ENCODE measurements at places on chromosomes 4 and X. TPM values are rescaled to one million over a fixed set of nuclear protein-coding genes. Genes with fewer than 3 reads are reported as not detected.
A peak's percentile ranks its signal among the peaks of the same experiment; 100 is the strongest.

- DNase-seq, result peak; percentile 86
- no peaks in the 10 kb centered on the region for H3K27me3 ChIP-seq
- H3K4me3 ChIP-seq, result peak overlapping the region; percentile 92
- H3K36me3 ChIP-seq, result peaks cover 5% of the 10 kb centered on the region
- peak overlapping the region; percentile 92 for H3K27ac ChIP-seq
- H3K4me1 ChIP-seq, result peaks cover 56% of the 10 kb centered on the region
Measured at GRCh38 chr4:169269916-169270809, 593 bp downstream of the SH3RF1 start.

DNA sequence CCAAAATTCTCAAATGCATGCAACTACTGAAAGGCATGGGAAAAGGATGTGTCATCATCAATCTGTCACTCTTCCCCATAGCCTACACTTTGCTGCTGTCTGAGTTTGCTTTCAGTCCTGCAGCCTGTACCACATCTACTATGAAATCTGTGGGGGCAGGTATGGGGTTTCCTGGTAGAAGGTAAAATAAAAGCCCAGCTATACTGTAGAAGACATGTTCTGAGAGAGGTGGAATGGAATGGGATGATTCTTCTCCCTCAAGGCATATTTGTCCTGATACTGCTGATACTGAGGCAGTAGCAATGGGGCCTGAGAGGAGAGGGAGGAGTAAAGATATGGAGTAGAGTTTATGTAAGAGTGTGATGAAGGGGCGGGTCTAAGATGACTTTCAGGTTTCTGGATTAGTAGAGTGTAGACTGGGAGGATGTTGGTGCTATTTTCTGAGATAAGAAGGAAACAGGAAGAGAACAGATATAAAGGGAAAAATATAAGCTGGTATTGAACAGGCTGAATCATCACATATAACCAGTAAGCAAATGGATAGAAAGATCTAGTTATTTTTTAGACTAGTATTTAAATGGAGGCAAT, 38.7 kb upstream of the GYPA start:
- no peaks in the 10 kb centered on the region for H3K36me3 ChIP-seq
- DNase-seq, result no peak
- H3K27me3 ChIP-seq, result no peaks in the 10 kb centered on the region

Gene SORCS2
- 6.7 TPM for total RNA-seq

DNA sequence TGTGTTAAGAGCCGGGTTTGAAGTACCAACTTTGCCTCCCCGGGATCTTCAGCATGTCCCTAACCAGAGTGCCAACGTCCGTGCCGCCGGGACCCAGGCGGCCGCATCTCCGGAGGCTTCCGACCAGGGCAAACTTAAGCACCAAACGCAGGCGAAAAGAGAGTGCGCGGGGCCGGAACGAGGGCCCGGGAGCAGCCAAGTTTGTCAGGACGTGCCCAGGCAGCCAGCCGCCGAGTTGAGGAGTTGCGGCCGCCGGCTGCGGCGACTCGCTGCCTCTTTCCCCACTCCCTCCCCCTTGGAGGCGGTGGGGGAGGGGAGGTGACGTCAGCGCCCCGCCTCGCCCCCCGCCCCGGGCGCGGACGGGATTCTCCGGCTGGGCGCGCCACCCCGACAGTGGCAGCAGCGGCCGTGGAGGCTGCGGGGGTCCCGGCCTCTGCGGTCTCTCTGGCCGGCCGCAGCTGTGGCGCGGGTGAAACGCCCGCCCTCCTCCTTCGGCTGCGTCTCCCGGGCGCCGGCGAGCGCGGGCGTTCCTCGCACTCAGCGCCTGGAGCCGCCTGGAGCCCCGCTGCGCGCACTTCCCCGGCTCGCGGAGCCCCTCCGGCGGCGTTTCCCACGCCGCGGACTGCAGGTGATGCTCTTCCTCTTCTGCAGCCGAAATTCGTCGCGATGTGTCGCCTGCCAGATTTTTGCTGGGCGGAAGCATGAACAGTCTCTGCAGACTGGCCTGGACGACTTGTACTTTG, 2.9 kb upstream of the FAT1 start:
- no peaks in the 10 kb centered on the region for H3K27me3 ChIP-seq
- H3K4me3 ChIP-seq, result peak overlapping the region; percentile 96
- H3K4me1 ChIP-seq, result peaks cover 40% of the 10 kb centered on the region
- DNase-seq, result peak; percentile 94

DNA sequence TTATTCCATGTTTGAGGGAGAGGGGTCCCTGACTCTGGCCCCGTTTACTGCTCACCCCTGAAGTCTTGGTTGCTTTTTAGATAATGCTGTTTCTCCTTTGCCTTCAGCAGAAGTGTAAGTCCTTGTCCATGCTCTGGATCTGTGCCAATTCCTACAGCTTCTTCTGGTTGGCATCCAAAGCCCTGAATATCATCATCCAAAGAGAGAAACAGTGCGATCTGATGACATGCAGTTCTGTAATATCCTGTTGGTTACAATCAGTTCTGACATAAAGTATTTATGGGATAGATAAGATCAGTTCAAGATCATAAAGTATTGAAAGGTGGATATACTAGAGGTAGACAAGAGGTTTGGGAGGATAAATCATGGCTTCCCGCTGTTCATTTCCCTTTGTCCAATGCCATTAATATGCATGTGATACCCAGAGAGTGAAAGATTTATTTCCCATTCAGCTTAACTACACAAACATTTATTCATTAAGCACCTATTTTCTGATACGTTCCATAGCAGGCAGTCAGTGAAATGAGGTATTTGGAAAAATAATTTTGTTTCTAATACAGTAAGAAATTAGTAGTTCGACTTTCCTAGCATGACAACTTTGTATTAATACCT, 53.2 kb upstream of the TMEM150C start:
- no peak overlapping the region for H3K27ac ChIP-seq
- no peaks in the 10 kb centered on the region for H3K27me3 ChIP-seq
- no peak overlapping the region for H3K4me3 ChIP-seq
- H3K4me1 ChIP-seq, result no peaks in the 10 kb centered on the region

DNA sequence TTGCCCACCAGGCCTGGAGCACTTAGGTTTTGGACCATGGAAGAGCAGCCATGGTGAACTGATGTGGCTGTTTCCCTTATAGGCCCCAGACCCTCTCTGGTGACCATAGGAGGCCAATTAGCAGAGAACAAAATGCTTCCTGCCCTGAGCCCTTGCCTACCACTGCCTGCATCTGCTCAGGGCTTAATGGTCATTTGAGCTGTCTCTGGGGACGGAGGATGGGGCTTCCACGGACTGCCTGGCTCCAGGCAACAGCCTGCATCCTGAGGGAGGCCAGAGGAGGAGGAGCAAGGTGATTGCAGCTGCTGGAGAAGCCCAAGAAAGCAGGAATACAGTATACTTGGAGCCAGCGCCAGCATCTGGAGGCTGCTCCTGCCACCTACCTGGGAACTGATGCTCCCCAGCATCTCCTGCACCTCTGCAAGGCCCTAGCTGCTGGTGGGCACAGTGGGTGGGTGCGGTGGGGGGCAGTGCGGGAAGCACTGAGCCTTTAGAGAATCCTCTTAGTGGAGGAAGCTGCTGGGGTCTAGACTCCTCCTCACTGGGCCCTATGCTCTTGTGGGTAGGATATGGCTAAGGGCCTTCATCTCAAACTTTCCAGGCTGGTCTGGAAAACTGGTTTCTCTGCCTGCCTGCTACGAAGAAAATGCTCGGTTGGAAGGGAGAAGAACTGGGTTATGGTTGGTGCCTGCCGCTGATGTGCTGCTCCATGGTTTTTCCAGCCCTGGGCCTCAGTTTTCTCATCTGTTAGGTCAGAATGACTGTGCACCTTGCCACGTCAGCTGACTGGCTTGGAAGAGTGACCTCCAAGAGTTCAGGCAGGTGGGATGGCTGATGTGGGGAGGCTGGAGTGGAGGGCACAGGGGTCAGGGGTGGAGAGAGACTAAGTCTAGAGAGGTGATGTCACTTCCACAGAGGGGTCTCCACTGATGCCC, 158.8 kb upstream of the PJA1 start:
- no peak overlapping the region for H3K4me3 ChIP-seq
- DNase-seq, result peak; percentile 69
- H3K27me3 ChIP-seq, result no peaks in the 10 kb centered on the region

DNA sequence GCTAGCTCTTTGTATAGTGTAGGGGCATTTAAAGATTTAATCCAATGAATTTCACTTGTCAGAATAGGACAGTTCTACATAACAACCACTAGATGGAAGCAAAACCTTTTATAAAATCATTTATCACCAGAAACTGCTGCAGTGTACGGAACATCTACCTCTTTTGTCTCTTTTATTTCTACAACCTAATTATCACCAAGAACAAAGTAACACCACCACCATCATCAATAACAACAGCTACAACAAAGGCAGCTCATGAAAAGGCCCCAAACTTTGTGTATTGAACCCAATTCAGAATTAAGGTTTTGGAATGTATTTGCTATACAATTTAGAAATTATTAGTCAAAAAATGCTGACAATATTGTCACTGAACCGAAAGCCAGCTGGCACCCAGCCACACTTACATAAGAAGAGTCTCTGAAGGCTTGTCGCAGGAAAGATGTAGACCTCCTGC, 260.9 kb upstream of the RPS6KA3 start:
- H3K27me3 ChIP-seq, result peaks cover 11% of the 10 kb centered on the region
- no peak overlapping the region for H3K4me3 ChIP-seq
- no peak for DNase-seq
- H3K4me1 ChIP-seq, result peaks cover 20% of the 10 kb centered on the region

DNA sequence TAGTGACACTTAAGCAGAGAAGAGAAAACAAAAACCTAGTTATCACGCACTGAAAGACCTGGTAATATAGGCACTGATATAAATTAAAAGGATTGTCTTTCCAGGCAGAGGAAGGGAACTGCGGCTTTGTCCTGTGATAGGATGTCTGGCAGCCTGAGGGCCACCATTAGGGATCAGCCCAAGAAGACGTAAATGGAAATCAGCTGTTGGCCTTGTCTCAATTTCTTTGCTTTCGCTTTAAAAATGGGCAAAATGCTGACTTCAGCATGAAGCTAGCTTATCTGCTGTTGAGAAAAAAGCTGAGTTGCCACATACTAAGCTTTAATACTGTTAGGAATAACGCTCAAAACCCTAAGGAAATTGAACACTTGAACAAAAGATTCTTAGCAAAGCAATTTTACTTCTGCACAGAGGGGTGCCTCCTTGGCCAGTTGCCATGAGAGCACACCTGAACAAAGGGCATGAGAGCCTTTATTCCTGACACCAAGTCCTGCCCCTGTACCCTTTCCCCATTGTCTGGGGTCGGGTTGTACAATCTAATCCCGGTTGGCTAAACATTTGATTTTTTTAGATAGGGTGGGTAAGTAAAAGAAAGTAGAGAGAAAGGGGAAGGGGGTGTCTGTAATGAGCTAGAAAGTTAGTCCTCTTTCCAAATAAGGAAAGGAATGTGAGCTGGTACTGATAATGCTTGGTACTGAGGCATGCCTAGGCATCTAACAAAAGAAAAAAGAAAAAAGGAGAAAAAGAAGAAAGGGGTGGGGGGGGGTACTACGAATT, 85.1 kb upstream of the UCP1 start:
- no peaks in the 10 kb centered on the region for H3K27me3 ChIP-seq
- H3K4me1 ChIP-seq, result peaks cover 19% of the 10 kb centered on the region
- H3K4me3 ChIP-seq, result peak overlapping the region; percentile 33
- H3K36me3 ChIP-seq, result peaks cover 48% of the 10 kb centered on the region
- no peak for DNase-seq

Gene GABRA4
- total RNA-seq, result not detected

DNA sequence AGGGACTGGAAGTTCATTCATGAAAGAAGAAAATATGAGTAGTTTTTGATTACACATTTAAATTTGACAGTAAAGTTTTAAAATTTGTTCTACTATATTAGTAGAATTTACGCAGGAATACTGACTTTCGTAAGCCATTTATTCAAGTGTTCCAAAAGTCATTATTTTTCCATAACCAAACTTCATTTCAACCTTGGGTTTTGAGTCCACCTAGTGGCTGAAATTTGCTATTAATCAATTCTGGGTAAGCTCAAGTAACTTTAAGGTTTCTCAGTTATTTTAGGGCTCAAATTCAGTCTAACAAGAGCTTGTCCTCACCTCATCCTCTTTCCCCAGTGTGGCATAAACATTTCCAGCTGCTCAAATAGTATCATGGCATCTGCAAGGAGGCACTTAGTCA, 175.4 kb downstream of the SH3BGRL start:
- DNase-seq, result no peak
- H3K4me1 ChIP-seq, result no peaks in the 10 kb centered on the region
- no peak overlapping the region for H3K4me3 ChIP-seq
- peaks cover 3% of the 10 kb centered on the region for H3K27me3 ChIP-seq
- no peaks in the 10 kb centered on the region for H3K36me3 ChIP-seq

- H3K27ac ChIP-seq, result no peak overlapping the region
- no peaks in the 10 kb centered on the region for H3K27me3 ChIP-seq
- no peaks in the 10 kb centered on the region for H3K4me1 ChIP-seq
- no peaks in the 10 kb centered on the region for H3K36me3 ChIP-seq
- no peak for DNase-seq
- H3K4me3 ChIP-seq, result no peak overlapping the region
Measured at GRCh38 chrX:9312922-9313867, 151.7 kb upstream of the TBL1X start.

DNA sequence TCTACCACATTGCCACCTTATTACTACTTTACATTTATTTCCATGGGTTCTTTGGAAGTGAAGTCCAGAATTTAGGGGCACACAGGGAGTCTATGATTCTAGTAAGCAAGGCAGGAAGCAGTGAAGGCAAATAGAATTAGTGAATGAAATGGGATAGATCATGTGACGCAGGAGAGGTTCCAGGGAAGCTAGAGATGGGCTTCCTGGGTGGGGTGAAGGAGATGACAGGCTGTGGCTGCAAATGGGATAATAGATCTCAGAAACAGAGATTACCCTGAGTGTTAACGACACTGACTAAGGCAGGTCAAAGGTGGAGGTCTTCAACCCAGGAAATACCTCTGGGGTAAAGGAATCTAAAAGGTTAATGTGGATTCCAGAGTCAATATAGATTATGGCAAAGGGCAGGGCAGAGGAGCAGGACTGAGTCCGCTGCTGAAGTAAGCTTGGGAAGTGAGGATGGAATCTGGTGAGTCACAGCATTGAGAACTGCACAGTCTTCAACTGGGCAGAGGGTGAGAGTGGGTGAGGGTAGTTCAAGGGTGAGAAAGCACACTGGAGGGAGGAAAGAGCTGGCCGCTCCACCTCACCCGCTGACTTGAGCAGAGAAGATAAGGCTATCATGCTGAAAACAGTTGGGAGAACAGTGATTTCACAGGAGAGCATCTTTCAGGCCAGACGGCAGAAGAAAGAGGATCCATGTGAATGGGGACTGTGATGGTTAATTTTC, 70.8 kb downstream of the ANXA3 start:
- no peak for DNase-seq
- H3K27ac ChIP-seq, result no peak overlapping the region
- no peaks in the 10 kb centered on the region for H3K36me3 ChIP-seq
- H3K27me3 ChIP-seq, result no peaks in the 10 kb centered on the region

Gene ATOH1
- not detected for total RNA-seq

Gene BANK1
- 1.0 TPM for total RNA-seq

Gene TAF7L
- 0.24 TPM for total RNA-seq

Gene YTHDC1
- total RNA-seq, result 82.8 TPM

GRCh38 chr4:172141025-172141424, 327.8 kb downstream of the GALNTL6 start:
- peaks cover 18% of the 10 kb centered on the region for H3K4me1 ChIP-seq
- DNase-seq, result no peak
- H3K36me3 ChIP-seq, result no peaks in the 10 kb centered on the region

GRCh38 chr4:34318773-34319172, 1925.5 kb downstream of the ARAP2 start:
- DNase-seq, result no peak
- H3K27ac ChIP-seq, result no peak overlapping the region
- no peaks in the 10 kb centered on the region for H3K27me3 ChIP-seq
- H3K4me3 ChIP-seq, result no peak overlapping the region
